Stimulated activated CD8-positive, alpha-beta memory T cell treated with anti-CD3 and anti-CD28 coated beads, Interleukin-7, amount 100 ng/mL, for 1 hour (primary cell): ENCODE measurements at places on chromosomes 3 and 15.
A peak's percentile ranks its signal among the peaks of the same experiment; 100 is the strongest.

DNA sequence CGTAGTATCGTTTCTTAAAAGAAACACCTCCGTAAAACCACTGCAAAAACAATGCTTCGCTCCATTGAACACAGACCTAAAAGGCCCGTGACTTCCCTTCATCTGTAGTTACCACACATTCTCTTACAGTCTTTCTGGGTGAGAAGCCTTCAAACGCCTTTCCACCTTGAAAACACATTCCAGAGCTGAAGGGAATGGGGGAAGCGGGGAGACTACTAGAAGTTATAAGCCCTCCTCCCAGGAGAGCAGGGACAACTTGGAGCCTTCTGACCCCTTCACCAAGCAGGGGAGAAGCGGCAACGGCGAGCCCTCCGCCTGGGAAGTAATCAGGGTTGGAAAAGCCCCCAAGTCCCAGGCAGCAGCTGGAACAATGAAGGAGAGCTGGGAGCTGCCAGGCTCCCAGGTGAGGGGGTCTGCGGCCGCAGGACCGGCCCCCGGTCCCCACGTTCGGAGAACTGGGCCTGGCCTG lies 461 bp downstream of the SECISBP2L start:
- no peak for DNase-seq

DNA sequence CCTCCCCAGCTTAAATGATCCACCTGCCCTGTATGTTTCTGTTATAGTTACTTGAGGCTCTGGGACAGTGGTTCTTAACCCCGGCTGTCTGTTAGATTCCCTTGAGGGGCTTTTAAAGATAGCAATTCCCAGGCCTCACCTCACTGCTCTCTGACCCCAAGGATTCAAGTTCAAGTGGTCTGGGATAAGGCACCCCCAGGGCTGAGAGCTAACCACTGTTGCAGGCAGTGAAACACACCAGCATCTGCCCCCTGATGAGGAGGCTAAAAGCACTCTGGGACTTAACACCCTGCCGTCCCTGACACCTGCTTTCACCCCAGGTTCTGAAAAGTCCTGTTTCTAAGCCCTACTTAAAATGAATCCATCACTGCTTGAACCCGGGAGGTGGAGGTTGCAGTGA lies 103.7 kb downstream of the LRRK1 start:
- no peak for DNase-seq

DNA sequence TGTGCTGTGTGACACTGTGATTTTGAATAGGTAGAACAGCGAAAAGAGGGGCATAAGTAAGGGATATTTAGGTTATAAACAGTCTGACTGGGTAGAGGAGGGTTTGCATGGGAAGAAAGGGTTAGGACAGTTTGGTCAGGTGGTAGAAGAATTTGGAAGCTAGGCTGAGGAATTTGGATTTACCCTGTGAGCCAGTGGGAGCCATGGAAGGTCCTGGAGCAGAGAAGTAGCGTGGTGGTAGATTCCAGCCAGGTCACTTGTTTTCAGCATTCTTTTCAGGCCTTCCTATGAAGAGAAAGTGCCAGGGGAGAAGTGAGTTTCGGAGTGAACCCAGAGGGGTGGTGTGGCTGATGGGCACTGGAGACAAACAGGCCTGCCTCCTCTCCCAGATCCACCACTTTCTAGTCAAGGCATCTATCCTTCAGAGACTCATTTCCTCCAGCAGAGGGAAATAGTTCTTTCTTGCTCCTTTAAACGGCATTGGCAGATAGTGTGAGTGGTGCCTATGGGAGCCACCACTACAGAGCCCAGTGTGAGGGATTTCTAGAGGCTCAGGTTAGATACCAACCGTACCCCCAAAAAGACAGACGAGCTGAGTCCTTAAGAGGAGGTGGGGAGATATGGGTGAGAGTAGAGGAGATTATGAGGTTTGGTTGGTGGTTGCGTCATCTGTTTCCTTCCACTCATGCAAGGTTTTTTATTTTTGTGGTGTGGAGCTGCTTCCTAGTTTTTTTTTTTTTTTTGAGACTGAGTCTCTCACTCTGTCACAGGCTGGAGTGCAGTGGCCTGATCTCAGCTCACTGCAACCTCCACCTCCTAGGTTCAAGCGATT lies 21.2 kb downstream of the PXK start:
- DNase-seq, result no peak

DNA sequence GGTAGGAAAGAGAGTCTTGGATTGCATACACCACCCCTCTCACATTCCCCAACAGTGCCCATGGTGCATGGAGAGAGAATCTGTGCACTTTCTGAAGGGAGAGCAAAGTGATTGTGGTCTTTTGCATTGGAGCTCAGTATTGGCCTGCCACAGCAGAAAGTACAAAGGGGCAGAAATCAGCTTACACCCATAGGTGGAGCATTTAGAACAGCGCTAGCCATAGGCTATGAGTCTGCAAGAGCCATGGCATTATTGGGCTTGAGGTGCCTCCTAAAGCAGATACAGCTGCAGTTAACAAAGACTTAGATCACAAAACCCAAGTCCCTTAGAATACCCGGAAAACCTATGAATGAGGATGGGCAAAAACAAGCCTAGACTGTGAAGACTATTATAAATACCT lies 21.8 kb downstream of the SI start:
- DNase-seq, result no peak

- no peak for DNase-seq
Observed at GRCh38 chr3:43034200-43034599, 55.1 kb downstream of the GASK1A start.

DNA sequence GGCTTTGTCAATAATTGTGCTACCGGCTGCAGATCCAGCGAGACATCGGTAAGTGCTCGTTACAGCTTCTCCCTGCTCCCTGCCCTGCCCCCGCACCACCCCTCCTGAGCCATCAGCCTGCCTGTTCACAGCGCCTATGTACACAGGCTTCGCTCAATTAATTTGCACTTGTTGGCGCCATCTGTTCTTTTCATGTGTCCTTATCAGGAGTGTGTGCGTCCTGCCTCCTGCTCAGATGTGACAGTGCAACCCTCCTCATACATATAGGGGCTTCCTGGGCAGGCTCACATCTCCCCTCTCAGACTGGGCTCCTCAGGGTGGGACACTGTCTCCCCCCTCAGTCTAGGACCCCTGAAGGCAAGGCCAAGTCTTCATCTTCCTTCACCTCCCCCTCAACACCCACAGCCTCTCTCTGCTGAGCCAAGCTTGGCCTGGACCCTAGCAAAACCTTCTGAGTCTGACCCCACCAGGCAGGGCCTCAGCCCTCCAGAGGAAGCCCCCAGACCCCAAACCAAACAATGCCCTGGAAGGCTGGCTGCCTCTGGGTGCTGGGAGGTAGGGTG lies 54.9 kb downstream of the CYP11A1 start:
- DNase-seq, result no peak

DNA sequence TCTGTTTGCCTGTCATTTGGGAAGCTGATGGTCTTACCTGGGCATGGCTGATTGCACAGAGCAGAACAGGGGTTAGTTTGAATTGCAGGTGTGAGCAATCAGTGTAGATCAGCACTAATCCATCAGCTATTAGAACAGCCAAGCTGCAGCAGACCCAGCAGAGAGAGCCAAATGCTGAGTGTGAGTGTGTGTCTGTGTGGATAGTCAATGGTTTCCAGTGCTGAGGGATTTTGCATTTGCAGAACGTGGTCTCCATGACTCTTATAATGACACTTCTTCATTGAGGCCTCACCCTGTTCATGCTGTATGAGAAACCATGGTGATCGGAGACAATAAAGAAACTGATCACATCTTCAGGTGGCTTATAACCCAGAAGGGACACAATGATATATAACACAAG lies 312.1 kb downstream of the SOX2 start:
- no peak for DNase-seq

DNA sequence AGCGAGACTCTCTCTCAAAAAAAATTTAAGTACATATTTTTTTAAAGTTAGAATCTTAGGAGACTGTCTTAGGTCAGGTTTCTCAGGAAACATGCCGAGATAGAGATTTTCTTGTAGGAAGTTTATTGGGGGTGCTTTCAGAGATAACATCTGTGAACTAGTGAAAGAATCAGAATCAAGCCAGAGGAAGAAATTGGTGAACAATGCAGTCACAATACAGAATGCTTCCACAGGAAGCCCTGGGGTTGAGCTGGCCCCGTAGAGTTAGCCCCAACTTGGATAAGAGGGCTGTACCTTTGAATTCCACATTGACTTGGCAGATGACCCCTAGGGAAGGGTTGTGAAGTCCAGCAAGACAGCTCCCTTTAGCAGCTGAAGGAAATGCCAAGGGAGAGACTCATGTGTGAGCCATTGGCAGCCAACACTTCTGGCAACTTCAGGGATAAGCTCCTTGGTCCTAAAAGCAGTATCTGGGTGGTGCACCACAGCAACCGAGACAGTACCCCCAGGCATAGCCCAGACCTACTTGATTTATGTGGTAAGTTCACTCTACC lies 7.1 kb upstream of the PLCB2 start:
- DNase-seq, result no peak

GRCh38 chr3:36876181-36876936 lies 68.5 kb downstream of the TRANK1 start:
- DNase-seq, result no peak

DNA sequence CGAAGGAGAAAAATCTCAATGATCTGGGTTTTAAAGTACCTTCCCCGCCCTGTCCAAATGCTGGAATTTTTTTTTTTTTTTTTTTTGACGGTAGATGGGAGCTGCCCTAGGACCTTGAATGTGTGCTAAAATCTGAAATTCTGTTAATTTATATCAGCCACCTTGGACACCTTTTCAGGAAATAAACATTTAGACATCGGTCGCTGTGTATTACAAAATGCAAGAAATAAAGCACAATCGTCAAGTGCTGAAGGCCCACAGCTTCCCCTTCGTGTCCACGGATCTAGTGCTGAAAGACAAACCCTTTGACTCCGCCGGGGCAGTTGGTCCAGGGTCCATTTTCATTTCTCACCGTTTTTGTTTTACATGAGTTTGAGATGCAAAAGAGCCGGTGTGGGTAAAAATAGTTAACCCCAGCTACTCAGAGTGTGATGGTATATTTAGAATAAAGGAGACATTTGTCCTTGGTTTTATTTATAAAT lies 90.2 kb upstream of the CHD2 start:
- DNase-seq, result no peak

- no peak for DNase-seq
Observed at GRCh38 chr3:162376761-162377160, 880.2 kb downstream of the OTOL1 start.

GRCh38 chr3:67384760-67385397 lies 269.5 kb downstream of the SUCLG2 start:
- DNase-seq, result peak; percentile 3

DNA sequence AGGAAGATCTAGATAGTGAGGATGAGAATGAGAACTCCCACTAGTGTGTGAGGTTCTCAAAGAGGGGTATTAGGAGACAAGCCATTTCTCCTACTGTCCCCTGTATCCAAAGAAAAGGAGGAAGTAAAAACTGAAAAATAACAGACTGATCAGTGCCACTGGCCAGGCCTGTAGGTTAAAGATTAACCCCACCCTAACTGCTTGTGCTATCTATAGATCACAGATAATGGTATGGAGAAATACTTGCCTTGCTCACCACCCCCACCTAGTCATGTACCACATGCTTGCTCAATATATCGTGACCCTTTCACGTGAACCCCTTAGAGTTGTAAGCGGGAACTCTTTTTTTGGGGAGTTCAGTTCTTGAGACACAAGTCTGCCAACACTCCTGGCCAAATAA lies 519.7 kb upstream of the FRG2C start:
- no peak for DNase-seq

GRCh38 chr3:153111016-153111415 lies 51.0 kb upstream of the RAP2B start:
- no peak for DNase-seq

GRCh38 chr3:180223268-180223667 lies 186.5 kb upstream of the PEX5L start:
- no peak for DNase-seq

GRCh38 chr3:29763115-29763514 lies 482.2 kb downstream of the RBMS3 start:
- DNase-seq, result no peak

GRCh38 chr3:82568776-82569338 lies 807.4 kb upstream of the GBE1 start:
- no peak for DNase-seq

- no peak for DNase-seq
Observed at GRCh38 chr3:122235147-122235546, 51.7 kb downstream of the CASR start.

DNA sequence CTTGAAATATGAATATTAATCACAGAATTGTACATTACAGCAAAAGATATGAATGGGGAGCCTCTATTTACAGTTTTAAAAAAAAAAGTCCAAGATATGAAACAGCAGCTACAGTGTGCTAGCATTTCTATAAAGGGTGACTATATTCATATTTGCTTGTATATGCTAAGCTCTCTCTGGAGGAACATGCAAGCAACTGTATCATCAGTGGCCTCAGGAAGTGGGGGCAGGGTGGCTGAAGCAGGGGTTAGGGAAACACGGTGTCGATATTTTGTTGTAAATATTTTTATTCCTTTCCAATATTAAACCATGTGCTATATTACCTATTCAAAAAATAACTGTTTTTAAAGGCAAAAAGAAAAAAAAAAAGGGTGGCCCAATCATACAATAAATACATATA lies 2.3 kb downstream of the UACA start:
- DNase-seq, result no peak

DNA sequence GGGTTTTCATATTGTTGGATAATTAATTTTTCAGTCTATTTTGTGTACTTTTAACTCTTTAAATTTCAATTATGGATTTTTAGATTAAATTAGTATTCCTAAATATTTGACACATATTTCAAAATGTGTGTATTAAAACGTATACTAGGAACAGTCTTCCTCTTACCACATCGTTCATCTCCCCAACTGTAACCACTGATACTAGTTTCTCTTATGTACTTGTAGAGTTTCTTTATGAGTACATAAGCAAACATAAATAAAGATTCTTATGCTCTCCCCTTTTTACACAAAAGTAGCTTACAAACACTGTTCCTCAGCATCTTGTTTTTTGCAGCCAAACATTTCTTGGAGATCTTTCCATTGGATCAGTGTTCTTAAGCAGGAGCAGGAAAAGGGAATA lies 45.9 kb downstream of the CMSS1 start:
- DNase-seq, result no peak

DNA sequence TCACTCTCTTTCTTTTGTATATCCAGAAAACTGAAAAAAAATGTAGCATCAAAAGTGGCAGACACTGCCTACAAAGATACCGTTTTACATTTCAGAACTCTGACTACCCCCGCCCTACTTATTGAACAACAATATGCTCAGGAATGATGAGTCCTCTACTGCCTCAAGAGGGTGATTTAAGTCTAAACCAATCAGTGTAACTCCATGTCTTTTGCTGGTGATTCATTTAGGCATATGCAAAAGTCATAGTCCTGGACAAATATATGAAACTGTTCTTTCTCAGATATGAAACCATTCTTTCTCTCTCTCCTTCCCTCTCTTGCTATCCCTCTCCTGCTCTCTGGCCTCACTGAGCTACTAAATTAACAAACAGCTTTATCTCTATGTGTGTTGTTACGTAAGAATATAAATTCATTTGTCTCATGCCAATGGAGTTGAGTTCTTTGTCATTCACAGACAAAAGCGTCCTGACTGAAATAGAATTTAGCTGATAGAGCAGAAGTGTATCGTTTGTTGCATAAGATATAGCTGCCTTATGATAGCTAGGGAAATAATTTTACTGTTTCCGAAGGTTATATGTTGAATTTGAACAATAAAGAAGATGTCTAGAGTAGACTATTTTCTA lies 133.7 kb upstream of the OSTN start:
- no peak for DNase-seq

- no peak for DNase-seq
Observed at GRCh38 chr15:98746375-98747155, 98.2 kb downstream of the IGF1R start.
